ENCODE measurements at places on chromosomes 2 and 18.

- no peak for DNase-seq
Measured at GRCh38 chr2:235215248-235215647, 263.4 kb downstream of the SH3BP4 start.

DNA sequence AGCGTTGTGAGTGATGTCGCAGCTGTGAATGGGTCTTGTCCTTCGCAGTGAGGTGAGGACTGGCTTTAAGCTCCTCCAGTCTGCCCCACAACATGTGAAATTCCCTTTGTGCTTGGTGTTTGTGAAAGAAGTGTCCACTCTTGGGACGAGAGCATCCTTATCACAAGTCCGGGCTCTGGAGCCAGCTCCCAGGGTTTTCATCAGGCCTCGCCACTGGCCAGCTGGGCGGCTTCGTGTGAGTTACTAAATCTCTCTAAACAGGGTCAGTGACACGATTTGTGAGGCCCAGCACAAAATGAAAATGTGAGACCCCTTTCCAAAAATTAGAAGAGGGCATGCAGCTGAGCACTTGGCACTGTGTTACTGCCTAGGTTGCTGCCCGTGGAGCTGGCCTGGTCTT, 115.9 kb downstream of the VAPA start:
- DNase-seq = no peak

- no peak for DNase-seq
Measured at GRCh38 chr2:78145395-78145996, 623.3 kb upstream of the LRRTM4 start.

DNA sequence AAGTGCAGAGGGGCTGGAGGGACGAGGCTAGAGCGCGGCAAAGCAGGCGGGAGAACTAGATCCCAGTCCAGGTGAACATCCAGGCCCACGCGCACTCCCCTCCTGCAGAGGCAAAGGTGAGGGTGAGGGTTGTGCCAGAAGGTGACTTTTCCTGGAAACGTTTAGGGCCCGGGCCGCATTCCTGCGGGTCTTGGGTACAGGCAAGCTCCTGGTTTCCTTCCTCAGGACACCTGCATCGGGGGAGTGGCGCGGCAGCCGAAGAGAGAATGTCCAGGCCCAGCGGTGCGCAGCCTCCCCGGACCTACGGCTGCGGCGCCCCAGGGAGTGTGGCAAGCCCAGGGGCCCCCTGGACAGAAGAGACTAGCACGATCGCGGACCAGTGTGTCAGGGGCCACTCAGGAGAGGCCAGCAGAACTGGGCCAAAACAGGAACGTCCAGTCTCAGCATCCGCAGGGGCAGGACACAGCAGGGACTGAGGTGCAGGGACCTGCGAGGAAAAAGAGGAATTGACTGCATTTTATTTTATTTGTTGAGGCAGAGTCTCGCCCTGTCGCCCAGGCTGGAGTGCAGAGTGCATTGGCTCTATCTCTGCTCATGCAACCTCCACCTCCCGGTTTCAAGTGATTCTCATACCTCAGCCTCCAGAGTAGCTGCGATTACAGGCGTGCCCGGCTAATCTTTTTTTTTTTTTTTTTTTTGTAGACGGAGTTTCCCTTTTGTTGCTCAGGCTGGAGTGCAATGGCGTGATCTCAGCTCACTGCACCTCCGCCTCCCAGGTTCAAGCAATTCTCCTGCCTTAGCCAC, 8.7 kb upstream of the IMPA2 start:
- no peak for DNase-seq

DNA sequence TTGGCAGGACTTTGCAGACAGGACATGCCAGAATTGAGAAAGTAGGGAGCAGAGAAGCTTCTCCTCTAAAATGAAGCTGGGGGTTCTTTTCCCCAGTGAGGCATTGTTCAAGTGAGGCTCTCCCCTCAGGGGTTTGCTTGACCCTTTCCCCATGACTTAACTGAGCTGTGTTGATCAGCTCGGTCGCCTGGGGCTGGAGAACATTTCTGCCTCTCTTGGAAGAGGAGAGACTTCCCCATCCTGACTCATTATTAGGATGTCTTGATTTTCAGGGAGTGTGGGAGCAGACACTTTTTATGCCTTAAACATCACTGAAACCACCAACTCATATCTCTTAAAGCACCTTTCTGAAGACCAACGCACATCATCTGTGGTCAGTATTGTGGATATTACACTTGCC, 27.9 kb upstream of the GLI2 start:
- no peak for DNase-seq

- DNase-seq = no peak
Measured at GRCh38 chr2:180664507-180664906, 315.9 kb upstream of the UBE2E3 start.

GRCh38 chr2:130726614-130727180, 2.2 kb upstream of the GPR148 start:
- DNase-seq = no peak
